Cortex of kidney (tissue), 1 donor: ENCODE measurements at places on chromosomes 1 and 21.

DNA sequence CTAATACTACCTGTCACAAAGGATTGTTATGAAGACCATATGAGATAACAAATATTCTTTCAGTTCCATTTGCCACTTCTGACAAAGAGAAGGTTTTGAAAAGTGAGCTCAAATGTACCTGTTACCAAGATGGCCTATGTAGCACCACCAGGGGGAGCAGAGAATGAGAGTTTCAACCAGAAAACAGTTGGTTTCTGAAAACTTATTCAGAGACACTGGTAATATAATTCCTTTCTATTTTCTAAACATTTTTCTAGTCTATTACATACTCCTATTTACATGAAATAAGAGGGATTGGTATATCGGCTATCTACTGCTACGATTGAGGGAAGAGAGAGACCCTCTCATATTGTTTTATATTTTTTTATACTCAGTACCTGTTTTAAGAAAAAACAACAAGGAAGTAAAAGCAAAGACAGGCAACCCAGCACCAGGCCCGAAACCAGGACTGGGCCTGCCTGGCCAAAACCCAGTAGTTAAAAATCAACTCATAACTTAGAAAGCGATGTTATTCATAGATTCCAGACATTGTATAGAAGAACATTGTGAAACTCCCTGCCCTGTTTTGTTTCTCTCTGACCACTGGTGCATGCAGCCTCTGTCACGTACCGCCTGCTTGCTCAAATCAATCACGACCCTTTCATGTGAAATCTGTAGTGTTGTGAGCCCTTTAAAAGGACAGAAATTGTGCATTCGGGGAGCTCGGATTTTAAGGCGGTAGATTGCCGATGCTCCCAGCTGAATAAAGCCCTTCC lies 48.3 kb downstream of the IL23R start:
- no peak for DNase-seq

GRCh38 chr1:21278860-21279845 lies 11.1 kb downstream of the ECE1 start:
- DNase-seq: no peak

GRCh38 chr1:87330885-87331364 lies 2.2 kb downstream of the LMO4 start:
- no peak for DNase-seq

DNA sequence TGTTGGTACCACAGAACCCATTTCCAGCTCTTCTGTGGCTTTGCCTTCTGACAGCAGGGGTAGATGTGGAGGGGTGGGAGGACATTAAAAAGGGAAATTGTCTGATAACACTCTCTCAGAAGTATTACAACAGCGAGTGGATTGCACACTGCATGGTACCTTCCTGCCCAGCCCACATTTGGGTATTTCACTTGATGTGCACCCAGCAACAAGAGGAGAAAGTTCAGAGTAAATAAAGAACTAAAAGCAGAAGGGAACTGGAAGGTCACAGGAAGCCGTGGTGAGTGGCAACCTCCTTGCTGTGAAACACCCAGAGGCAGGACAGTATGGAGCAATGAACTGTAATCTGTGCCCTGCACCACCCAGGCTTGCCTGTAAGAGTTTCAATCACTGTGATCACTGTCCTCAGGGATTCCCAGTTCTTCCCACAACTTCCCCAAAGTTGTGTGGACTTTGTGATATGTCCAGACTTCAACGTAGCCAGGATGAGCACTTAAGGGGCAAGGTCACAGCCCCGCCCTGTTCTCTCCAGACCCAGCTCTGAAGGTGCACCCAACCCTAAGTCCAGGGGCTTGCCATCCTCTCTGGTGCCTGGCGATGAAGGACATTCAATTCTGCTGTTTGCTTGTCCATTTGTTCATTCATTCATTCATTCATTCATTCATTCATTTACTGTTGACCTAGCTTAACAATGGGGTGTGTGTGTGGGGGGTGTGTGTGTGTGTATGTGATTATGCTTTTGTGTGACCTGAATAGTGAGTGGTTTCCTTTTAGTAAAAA lies 18.7 kb upstream of the F5 start:
- no peak for DNase-seq

DNA sequence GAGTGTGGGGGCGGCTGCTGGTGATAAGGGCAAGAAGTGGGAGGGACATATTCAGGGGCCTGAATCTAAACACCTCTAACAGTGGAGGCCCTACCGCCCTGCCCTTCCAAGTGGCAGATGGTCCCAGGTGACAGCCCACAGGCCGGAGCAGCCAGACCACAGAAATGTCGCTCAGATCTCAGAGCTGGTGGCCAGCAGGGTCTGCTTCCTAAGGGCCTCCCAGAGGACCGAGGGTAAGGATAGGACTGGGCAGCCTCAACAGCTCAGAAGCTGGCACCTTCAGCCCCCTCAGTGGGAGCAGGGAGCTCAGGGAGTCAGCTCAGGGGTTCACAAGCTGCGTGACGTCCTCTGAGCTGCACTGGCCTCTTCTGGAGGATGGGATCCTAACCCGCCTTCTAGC lies 201.8 kb upstream of the ZC3H12A start:
- DNase-seq: no peak

DNA sequence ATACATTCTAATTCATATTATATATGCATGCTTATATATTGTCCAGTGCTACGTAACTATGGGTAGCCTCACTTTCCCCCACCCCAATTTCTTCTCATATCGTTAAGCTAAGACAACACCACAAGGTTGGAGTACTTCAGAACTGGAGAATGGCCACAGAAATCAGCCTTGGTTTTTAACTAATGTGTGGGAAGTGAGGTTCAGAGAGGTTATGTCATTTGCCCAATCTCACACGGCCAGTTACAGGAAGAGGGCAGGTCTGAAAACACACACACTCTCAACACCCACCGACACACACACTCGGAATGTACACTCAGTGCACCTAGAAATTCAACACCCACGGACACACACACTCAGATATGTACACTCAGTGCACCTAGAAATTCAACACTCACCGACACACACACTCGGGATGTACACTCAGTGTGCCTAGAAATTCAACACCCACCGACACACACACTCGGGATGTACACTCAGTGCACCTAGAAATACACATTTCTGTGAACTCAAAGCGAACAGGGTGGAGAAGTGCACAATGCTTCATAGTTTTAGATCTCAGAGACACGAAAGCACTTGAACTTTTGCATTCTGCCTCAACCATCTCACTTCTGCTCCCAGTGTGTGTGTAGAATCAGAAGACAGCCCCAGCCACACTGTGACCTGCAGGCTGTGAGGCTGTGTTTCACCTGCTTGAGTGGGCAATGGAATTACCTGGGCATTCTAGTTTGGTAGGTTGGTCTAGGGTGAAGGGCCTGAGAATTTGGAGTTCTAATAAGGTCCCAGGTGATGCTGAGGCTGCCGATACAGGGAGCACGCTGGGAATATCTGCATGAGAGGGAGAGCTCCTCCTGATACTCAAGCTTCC lies 170.4 kb downstream of the CLIC6 start:
- DNase-seq: no peak

DNA sequence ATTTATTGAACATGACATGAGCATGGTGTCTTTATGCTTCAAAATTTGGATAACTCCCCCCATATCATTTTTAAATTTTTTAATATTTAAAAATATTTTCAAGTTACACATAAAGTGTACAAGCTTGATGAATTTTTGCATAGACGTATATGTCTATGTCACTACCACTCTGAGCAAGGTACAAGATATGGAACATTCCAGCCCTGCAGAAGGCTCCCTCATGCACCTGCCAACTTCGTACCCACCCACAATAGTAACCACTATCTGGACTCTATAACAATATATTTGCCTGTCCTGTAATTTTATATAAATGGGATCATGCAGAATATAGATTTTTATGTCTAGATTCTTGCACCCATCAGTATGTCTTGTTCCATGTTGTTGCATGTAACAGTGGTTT lies 74.5 kb downstream of the CNST start:
- no peak for DNase-seq

DNA sequence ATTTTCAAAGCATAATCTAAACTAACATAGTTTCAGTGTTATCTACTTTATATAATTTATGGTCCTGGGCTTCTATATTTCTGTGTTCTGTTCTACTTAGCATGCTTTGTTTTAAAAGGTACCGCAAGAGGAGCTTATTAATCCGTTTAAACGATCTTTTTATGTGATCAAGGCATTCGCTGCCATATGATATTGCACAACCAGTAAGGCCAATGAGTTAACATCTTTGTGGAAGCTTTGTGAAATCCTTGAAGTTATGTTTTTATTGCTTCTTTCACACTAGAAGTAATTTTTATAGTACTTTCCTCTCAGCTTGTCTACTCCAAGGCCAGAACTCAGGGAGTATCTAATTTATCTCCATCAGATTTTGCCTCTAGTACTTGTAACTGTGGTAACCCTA lies 8.9 kb downstream of the LRRC8C start:
- DNase-seq: no peak

DNA sequence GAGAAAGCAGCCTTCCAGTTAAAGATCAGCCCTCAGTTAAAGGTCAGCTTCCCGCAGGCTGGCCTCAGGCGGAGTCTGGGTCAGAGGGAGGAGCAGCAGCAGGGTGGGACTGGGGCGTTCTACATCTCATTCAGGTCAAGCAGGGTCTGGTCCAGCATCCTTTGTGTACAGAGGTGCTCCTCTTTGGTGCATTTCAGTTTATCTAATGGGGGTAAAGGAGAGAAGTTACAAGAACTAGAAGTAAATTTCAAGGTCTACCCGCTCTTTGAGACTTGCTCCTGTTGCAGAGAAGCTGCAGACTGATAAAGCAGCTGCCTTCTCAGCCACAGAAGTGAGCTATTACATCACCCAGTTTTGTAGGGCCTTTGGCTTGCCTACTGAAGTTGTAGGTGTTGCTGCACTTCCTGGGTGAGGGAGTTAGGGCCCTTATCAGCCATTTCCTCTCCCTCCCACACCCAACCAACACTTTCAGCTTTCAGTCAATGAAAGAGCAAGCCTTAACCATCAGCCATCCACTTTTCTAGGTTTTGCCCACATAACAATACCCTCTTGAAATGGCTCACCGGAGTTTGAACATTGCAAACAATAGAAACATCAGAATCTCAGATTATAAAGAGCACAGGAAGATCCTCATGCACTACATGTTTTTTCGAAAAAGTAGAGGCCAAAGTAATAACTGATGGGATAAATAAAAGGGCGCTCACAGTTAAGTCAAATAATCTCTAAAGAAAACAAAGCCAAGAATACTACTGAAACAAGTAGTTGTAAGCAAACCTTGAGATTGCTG lies 2.8 kb upstream of the NUP210L start:
- no peak for DNase-seq

- no peak for DNase-seq
These were observed 1.4 kb downstream of the PROK1 start for GRCh38 chr1:110452330-110452729.

- DNase-seq: no peak
These were observed 35.4 kb downstream of the PKP1 start for GRCh38 chr1:201318504-201319340.

GRCh38 chr1:183537405-183537804 lies 52.9 kb downstream of the NCF2 start:
- DNase-seq: no peak

DNA sequence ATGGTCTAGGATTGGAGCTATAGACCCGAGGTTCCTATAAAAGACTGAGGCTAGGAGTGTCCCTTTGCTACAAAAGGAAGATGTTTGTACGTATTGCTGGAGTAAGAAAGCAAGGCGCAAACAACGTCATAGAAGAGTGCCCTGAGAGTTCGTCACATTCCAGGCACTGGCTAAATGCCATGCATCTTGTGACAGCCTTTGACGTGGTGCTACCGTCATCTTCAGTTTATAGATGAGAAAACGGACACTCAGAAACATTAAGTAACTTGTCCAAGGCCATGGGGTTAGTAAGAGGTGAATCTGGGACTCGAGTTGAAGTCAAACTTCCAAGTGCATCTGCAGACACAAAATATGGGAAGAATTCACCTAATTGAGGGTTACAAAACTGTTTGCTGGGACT lies 104.2 kb upstream of the SLC45A1 start:
- no peak for DNase-seq

- no peak for DNase-seq
These were observed 13.1 kb downstream of the ACTA1 start for GRCh38 chr1:229420765-229421164.

DNA sequence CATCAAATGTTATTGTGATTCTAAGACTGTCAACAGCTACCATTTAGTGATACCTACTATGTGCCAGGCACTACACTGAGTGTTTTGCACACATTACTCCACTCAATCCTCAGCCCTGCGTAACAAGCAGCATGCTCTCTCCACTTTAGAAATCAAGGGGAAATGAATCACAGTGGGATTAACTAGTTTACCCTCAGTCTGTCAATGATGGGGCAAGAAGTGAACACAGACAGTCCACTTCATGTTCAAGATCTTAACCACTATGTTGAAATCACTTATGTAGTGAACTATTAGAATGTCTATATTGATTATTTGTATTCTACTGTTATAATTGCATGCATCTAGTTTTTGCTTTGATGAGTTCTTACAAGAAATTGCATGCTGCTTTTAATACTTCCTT lies 165.3 kb downstream of the LTN1 start:
- no peak for DNase-seq

DNA sequence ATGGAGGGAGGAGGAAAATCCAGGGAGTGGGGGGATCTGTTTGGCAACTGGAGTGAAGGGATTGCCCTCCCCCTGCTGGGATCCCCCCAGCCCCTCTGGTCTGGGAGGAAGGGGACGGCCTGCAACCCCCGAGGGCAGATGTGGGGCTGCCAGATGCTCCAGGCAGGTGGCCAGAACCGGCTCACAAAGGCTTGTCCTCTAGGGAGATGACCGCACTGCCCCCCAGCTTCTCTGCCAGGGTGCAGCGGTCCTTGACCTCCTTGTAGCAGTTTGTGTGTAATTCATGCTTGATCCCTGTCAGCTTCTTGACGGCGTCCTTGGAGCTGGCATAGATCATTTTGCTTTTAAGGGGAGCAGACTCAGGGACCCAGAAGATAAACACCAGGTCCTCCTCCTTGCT lies 69.2 kb downstream of the ROR1 start:
- no peak for DNase-seq
